ENCODE measurements at places on chromosomes 6 and 20. TPM values are rescaled to one million over a fixed set of nuclear protein-coding genes. Genes with fewer than 3 reads are reported as not detected.

GRCh38 chr6:150527100-150527499 is 72.6 kb upstream of the PLEKHG1 start:
- DNase-seq = peak; percentile 33

The CLPSL2 gene
- not detected for total RNA-seq

The CRIP3 gene
- 0.29 TPM for total RNA-seq

The SMLR1 gene
- total RNA-seq = not detected

GRCh38 chr6:42147138-42147562 is 4.7 kb upstream of the C6orf132 start:
- DNase-seq = peak; percentile 79

GRCh38 chr6:42627674-42628073 is 63.8 kb downstream of the UBR2 start:
- DNase-seq = no peak

The SLC17A3 gene
- total RNA-seq = not detected

The HSPA12B gene
- not detected for total RNA-seq

- DNase-seq = no peak
Measured at GRCh38 chr6:31309641-31310040, 37.7 kb upstream of the HLA-C start.

- DNase-seq = peak; percentile 31
Measured at GRCh38 chr6:74879234-74879633, 326.6 kb downstream of the COL12A1 start.

- no peak for DNase-seq
Measured at GRCh38 chr6:142953373-142954273, 8.6 kb upstream of the HIVEP2 start.

DNA sequence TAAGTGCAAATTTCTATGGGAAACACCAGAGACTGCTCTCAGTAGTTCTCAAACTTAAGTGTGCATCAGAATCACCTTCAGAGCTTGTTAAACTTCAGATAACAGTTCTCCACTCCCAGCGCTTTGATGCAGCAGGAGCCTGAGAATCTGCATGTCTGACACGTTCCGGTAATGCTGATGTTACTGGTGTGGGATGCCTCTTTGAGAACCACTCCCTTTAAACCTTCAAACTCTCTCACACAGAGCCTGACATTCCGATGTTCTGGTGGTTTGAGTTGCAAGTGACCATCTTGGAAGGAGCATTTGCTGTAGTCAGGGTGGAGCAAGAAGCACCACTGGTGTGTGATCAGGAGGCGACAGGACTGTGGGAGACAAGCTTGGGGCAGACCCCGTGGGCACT is 57.9 kb downstream of the OTOR start:
- no peak for DNase-seq

GRCh38 chr6:155472886-155473285 is 17.2 kb upstream of the NOX3 start:
- DNase-seq = no peak

- DNase-seq = no peak
Measured at GRCh38 chr6:2141644-2142290, 103.6 kb downstream of the GMDS start.

GRCh38 chr20:5766085-5766764 is 16.0 kb downstream of the SHLD1 start:
- DNase-seq = no peak

The ACTL10 gene
- total RNA-seq = 2.8 TPM

The PAK5 gene
- total RNA-seq = not detected

- DNase-seq = no peak
Measured at GRCh38 chr6:21087188-21087587, 506.4 kb upstream of the SOX4 start.

- DNase-seq = peak; percentile 75
Measured at GRCh38 chr6:89597988-89598387, 40.6 kb downstream of the LYRM2 start.

DNA sequence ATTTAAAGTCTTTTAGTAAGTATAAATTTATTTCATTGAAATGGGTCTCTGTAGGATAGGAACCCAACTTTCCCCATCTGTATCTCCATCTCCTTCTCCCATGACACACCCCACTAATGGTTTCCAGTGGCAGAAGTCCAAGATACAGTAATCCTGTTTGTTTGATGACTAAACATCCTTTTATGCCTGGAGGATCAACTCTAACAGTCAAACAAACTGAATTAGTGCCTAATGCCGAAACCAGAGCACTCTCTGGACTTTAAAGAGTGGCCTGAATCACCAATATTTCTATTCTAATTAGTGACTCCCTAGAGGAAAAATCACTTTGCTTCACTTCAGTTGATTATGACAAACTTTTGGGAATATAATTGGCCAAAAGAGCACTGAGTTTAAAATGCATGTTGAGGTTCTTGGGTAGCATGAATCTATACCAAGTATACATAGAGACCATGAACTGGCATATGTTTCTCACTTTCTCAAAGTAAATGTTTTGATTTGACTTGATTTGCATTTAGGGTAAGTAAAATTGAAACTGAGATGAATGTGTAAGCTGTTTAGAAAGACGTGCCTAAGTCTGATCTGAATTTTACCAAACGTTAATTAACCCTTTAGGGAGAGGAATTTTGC is 776.4 kb upstream of the NRSN1 start:
- peak; percentile 99 for DNase-seq

DNA sequence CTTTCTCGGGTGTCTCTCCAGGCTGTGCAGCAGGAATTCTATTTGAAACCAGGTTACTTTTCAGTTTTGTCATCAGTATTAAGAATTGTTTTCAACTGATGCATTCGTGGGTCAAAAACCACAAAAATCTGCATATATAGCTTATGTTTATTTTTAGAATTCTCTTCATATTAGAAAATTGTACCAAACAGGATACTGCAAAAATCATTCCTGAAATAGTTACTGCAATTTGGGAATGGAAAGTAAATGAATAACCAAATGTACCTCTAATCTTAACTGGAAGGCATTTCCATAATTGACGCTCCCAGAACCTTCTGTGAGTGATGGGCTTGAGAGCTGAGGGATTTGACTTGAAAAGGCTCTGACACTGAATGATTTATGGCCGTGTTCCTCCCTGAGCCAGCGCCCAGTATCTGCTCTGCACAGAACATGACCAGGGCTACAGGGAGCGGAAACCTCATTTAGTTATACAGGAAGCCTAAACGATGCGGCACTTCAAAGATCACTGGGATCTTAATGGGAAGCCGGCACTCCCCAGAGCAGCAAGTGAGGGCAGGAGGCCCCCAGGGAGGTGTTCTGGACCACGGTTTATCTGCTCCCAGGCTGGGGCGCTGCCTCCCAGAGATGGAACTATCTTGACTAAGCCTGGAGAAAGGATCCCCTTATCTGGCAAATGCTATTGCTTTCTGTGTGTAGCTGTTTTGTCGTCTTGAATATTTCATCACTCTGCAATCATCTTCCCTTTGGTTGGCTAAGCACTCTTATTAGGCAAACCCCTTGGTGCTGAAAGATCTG is 446.0 kb downstream of the QKI start:
- DNase-seq = no peak

The PTPRT gene
- not detected for total RNA-seq

DNA sequence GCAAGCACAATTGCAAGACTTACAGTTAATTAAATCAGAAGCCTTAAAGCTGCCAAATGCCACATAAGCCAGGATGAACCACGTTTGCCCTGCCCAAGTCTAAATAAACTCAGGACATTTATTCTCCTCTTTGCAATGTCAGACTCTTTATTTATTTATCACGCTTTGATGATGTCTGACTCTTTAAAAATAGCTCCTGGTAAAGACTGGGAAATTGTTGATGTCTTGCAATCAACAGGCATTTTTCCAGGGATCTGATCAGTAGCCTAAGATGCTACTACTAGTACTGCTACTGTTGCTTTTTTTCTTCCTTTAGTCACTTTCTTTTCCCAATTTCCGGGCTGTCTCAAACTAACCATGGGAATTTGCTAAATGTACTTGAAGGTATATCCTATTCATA is 365.8 kb upstream of the MARCKS start:
- DNase-seq = no peak

- DNase-seq = no peak
Measured at GRCh38 chr6:169893624-169894023, 142.2 kb downstream of the ERMARD start.

DNA sequence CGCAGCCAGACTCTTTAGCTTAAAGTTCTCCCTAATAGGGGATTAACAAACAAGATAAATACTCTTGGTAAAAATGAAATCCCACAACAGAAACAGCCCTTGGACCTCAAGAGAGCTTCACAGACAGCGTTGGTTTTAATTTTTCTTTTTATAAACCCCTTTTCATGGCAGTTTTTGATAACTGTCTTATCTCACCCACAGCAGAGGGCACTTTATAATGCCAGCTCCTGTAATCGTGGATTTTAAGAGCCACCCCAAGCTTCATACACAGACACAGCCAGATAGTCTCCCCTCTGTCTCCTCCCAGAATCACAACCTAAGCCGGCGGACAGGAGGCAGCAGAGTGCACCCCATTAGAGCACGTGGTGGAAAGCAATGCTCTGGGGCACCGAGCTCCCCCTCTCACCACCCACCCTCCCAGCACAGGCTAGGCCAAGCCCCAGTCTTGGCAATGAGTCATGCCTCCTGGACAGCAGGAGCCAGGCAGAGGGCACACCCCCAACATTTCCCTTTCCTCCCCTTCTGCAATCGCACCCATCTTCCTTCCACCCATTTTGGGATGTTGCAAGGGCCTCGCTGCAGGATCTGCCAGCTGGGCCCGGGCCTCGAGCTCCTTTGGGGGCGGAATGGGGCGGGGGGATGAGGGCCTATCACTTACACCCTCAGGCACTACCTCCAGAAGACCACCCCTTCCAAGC is 2.4 kb downstream of the JAG1 start:
- peak; percentile 95 for DNase-seq
